H1 (cell line): ENCODE measurements at places on chromosomes 2 and 18.

DNA sequence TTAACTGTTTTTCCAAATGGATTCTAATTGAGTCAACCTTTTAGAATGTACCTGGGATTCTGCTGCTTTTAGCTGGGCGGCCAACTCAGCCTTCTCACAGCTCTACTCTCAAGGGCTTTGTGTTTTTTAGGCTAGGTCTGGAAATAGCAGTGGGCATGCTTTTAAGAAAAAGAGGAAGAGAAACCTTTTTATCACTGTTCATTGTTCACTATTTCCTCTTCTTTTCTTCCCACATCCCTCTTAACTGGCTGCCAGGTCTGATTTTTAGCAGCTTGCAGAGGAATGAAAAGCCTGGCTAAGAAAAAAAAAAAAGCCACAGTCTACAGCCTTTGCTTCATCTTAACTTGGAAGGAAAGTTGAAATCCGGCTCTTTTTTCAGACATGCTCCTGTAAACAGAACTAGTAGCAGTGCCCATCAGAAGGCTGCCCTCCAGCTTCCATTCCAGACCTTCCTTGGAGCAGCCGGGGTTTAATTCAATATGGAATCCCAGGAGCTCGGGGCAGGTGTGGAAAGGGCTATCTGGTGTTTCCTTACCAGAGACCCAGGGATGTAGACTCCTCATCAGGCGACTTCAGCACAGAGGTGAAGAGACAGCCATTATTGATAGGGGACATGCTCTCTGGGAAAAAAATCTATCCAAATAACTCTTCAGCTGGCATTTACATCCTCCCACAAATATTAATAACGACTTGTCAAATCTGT is 230.7 kb downstream of the MYO3B start:
- no peaks in the 10 kb centered on the region for H3K4me1 ChIP-seq
- H3K4me3 ChIP-seq = no peak overlapping the region
- no peak overlapping the region for H3K27ac ChIP-seq
- H3K27me3 ChIP-seq = no peaks in the 10 kb centered on the region
- no peaks in the 10 kb centered on the region for H3K36me3 ChIP-seq

DNA sequence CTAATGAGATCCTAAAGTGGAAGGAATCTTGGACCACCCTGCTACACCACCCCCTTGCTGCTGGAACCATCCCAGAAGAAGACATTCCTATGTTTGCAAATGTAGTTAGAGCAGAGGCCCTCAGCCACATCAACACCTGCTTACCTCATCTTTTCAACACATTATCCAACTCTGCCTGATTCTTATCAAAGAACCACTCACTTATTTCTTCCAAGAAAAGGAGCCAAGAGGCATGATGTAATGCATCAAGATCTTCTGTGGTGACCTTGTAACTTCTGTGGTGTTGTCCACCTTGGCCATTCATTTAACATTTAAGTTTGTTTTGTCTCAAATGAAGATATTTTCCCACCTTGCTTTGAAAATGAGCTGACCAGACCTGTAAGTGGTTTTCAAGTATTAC is 338.1 kb downstream of the CTNNA2 start:
- no peak for DNase-seq
- H3K27ac ChIP-seq = no peak overlapping the region
- H3K4me3 ChIP-seq = no peak overlapping the region

GRCh38 chr2:23693606-23693951 is 233.3 kb downstream of the ATAD2B start:
- H3K4me3 ChIP-seq = no peak overlapping the region
- DNase-seq = no peak
- H3K36me3 ChIP-seq = no peaks in the 10 kb centered on the region
- peaks cover 8% of the 10 kb centered on the region for H3K4me1 ChIP-seq
- no peaks in the 10 kb centered on the region for H3K27me3 ChIP-seq

DNA sequence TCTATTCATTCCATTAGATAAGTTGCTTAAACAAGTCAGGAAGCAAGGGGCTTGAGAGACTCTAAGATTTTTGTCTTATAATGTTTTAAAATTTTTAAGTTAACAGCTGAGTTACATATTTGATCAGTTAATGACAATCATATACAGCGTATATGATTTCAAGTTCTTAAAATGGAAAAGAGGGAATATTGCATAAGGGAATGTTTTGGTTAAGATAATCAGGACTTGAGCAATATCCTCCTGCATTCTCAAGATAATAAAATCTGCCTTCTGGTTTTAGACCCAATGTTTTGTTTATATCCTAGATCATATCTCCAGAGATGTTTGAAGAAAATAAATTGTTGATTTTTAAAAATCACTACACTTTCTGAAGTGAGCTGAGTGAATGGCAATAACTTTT is 13.4 kb upstream of the DYNC1I2 start:
- peaks cover 2% of the 10 kb centered on the region; the same call in 1 of the 2 replicates for H3K4me1 ChIP-seq
- no peak overlapping the region for H3K27ac ChIP-seq
- DNase-seq = no peak
- no peaks in the 10 kb centered on the region for H3K36me3 ChIP-seq
- no peaks in the 10 kb centered on the region for H3K27me3 ChIP-seq

DNA sequence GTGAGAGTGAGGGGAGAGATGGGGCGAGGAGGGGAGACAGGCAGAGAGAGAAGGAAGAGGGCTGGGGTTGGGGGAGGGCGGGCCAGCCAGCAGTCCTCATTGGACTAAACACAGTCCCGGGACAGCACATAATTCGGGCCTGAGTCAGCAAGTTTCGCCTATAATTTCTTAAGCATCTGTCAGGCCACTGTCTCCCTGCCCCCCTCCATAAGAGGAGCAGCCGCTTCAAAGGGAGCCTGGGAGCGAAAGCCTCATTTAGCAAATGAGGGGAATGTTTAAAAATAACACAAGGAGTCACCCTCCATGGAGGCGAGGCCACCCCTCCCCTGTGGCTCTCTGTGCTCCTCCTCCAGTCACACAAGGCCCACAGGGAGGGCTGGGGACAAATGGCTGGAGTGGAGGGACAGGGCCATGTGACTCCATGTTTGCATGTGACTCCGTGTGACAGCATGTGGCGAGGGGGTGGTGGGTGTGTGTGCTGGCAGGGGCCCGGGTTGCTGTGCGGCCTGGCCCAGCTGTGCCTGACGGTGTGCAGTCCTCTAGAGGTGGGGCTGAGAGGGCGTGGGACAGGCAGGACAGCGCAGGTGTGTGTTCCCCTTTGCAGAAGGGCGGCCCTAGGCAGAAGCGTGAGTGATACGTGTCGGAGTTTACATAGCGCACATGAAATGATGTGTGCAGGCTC is 162.4 kb downstream of the CELF4 start:
- H3K4me3 ChIP-seq = no peak overlapping the region
- peaks cover 11% of the 10 kb centered on the region; the same call in 1 of the 2 replicates for H3K4me1 ChIP-seq
- no peaks in the 10 kb centered on the region; the same call in 1 of the 2 replicates for H3K27me3 ChIP-seq
- H3K27ac ChIP-seq = no peak overlapping the region
- H3K36me3 ChIP-seq = no peaks in the 10 kb centered on the region
- DNase-seq = no peak

GRCh38 chr18:76620321-76621170 is 125.5 kb upstream of the ZNF516 start:
- peaks cover 13% of the 10 kb centered on the region; the same call in 1 of the 2 replicates for H3K27me3 ChIP-seq
- H3K4me1 ChIP-seq = peaks cover 8% of the 10 kb centered on the region
- no peak overlapping the region for H3K27ac ChIP-seq

DNA sequence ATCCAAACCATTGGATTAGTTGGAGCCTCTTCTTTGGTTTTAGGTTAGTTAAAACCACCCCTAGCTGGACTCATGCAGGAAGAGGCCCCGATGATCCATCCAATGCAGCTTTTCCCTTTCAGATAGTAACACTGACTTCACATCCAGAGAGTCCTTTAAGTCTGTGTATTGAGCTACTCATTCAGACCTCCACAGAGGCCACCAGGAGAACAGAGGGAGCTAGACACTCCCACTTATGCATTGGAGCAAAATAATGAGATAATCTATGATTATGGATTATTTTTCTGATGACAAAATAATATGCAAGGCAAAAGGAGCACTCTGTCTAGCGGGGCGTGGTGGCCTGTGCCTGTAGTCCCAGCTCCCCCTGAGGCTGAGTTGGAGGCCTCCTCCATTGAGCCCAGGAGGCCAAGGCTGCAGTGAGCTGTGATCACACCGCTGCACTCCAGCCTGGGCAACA is 1.6 kb upstream of the ROCK2 start:
- H3K4me1 ChIP-seq = peaks cover 5% of the 10 kb centered on the region

DNA sequence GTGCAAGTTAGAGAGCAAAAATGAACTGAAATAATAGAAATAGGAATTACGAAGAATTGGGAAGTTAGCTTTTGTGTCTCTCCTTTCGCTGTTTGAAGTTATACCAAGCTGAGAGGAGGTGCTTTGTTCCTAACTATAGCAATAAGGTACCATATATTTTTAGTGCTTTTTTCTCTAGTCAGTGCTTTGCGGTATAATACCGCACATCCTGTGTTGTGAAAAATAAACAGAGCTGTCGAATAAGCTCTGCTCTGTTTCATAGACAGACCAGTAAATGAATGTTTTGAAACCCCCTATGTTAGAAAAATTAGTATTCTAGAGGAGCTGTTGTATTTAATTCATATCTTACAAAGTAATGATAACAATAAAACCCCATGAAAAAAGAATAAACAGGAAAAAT is 130.8 kb downstream of the MAP4K4 start:
- peaks cover 3% of the 10 kb centered on the region for H3K4me1 ChIP-seq
- H3K4me3 ChIP-seq = no peak overlapping the region
- no peaks in the 10 kb centered on the region for H3K27me3 ChIP-seq
- DNase-seq = no peak
- no peak overlapping the region for H3K27ac ChIP-seq
- peaks cover 31% of the 10 kb centered on the region for H3K36me3 ChIP-seq

DNA sequence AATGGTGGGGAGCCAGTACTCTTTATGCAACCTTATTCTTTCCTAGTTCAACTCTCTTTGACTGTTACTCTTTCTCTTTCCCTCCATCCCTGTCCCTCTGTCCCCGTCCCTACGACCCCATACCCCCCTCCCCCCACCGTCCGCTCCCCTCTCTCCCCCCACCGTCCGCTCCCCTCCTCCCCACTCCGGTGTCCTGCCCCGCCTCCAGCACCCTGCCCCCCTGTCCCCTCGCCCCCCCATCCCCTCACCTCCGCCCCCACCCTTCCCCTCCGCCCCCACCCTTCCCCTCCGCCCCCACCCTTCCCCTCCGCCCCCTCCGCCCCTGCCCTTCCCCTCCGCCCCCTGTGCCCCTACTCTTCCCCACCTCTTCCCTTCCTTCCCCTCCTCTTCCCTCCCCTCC is 128.4 kb downstream of the LPIN1 start:
- no peak overlapping the region for H3K27ac ChIP-seq
- no peaks in the 10 kb centered on the region for H3K4me1 ChIP-seq
- H3K27me3 ChIP-seq = no peaks in the 10 kb centered on the region
- no peak overlapping the region for H3K4me3 ChIP-seq
- DNase-seq = no peak

- no peak overlapping the region for H3K27ac ChIP-seq
- no peaks in the 10 kb centered on the region for H3K4me1 ChIP-seq
- DNase-seq = peak; percentile 56
Observed at GRCh38 chr2:70960833-70961647, 17.4 kb upstream of the ANKRD53 start.

- no peak for DNase-seq
- H3K4me1 ChIP-seq = no peaks in the 10 kb centered on the region
- H3K27ac ChIP-seq = no peak overlapping the region
- no peak overlapping the region for H3K4me3 ChIP-seq
- no peaks in the 10 kb centered on the region for H3K27me3 ChIP-seq
Observed at GRCh38 chr2:238793801-238794449, 54.0 kb upstream of the TWIST2 start.

GRCh38 chr18:51234117-51235008 is 36.9 kb upstream of the MEX3C start:
- no peak overlapping the region for H3K27ac ChIP-seq
- no peak for DNase-seq
- H3K27me3 ChIP-seq = no peaks in the 10 kb centered on the region
- H3K36me3 ChIP-seq = no peaks in the 10 kb centered on the region
- H3K4me3 ChIP-seq = no peak overlapping the region

GRCh38 chr2:221034973-221035372 is 537.1 kb downstream of the EPHA4 start:
- H3K27me3 ChIP-seq = no peaks in the 10 kb centered on the region
- H3K27ac ChIP-seq = no peak overlapping the region
- no peak overlapping the region for H3K4me3 ChIP-seq
- no peaks in the 10 kb centered on the region for H3K4me1 ChIP-seq
- no peaks in the 10 kb centered on the region for H3K36me3 ChIP-seq

GRCh38 chr18:48918660-48919456 is 31.9 kb downstream of the SMAD7 start:
- H3K4me1 ChIP-seq = no peaks in the 10 kb centered on the region
- H3K27ac ChIP-seq = no peak overlapping the region
- H3K4me3 ChIP-seq = no peak overlapping the region
- DNase-seq = no peak
- no peaks in the 10 kb centered on the region; the same call in 1 of the 2 replicates for H3K36me3 ChIP-seq
- H3K27me3 ChIP-seq = no peaks in the 10 kb centered on the region

DNA sequence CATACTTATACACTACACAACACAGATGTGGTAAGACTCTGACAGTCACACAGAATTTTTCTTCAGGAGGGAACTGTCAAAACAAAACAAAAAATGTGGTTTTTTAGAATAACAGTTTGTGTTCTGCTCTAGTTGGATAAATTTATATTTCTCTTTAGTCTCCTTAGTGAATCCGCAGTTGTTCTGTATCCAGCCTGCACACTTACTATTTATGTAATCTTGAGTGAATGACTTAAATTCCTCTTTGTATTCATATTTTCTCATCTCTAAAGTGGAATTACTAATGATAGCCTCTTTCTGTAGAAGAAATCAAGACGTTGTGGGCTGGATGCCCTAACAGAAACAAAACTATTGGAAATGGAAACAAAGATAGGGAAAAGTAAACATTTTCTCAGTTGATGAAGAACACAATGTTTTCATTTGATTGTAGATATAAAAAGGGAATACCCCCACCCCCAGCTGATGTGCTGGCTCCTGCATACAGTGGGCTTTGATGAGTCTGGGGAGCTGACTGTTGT is 375.2 kb downstream of the TRIB2 start:
- H3K36me3 ChIP-seq = no peaks in the 10 kb centered on the region
- H3K27me3 ChIP-seq = no peaks in the 10 kb centered on the region
- DNase-seq = no peak
- H3K4me3 ChIP-seq = no peak overlapping the region

GRCh38 chr2:223523551-223524001 is 78.6 kb downstream of the SCG2 start:
- H3K4me1 ChIP-seq = no peaks in the 10 kb centered on the region
- no peaks in the 10 kb centered on the region for H3K36me3 ChIP-seq
- DNase-seq = no peak

DNA sequence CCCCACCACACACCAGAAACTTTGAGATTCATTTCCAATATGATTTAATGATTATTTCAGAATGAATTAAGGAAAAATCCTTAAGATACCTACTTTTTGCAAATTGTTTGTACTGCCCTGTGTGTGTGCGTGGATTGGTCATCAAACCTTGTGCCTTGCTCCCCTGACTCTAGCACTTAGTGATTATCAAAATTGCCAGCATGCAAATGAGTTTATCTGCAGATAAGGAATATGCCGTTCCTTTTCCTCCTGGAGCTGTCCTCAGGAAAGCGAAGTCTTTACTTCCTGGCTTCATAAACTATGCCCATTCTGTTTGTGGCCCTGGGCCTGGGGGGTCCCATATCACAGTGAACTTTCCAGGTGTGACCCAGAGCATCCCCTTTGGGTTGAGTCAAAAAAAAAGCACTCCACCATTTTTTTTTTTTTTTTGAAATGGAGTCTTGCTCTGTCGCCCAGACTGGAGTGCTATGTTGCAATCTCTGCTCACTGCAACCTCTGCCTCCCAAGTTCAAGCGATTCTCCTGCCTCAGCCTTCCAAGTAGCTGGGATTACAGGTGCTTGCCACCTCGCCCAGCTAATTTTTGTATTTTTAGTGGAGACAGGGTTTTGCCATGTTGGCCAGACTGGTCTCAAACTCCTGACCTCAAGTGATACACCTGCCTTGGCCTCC is 11.4 kb downstream of the CHMP1B start:
- DNase-seq = no peak
- peaks cover 3% of the 10 kb centered on the region for H3K4me1 ChIP-seq
- no peaks in the 10 kb centered on the region for H3K27me3 ChIP-seq
- no peak overlapping the region for H3K27ac ChIP-seq
- H3K4me3 ChIP-seq = no peak overlapping the region
